Activated naive CD4-positive, alpha-beta T cell treated with anti-CD3 and anti-CD28 coated beads, Interleukin-2, amount 50 U/mL, for 72 hours (primary cell): ENCODE measurements at places on chromosomes 3 and 15. TPM values are rescaled to one million over a fixed set of nuclear protein-coding genes. Genes with fewer than 3 reads are reported as not detected.

The SLC12A1 gene
- total RNA-seq = not detected

The SCAANT1 gene
- total RNA-seq = not detected

- no peak for DNase-seq
These were observed 630.9 kb upstream of the TBL1XR1 start for GRCh38 chr3:177828208-177828565.

- DNase-seq = no peak
These were observed 205.7 kb downstream of the OSBPL10 start for GRCh38 chr3:31775383-31775782.
